Right renal pelvis (tissue), 4 donors: ENCODE measurements at places on chromosomes 1 and 21.

- DNase-seq = no peak
Measured at GRCh38 chr21:17709266-17709611, 96.5 kb upstream of the BTG3 start.

GRCh38 chr1:239587066-239587465 is 200.7 kb downstream of the CHRM3 start:
- no peak for DNase-seq

DNA sequence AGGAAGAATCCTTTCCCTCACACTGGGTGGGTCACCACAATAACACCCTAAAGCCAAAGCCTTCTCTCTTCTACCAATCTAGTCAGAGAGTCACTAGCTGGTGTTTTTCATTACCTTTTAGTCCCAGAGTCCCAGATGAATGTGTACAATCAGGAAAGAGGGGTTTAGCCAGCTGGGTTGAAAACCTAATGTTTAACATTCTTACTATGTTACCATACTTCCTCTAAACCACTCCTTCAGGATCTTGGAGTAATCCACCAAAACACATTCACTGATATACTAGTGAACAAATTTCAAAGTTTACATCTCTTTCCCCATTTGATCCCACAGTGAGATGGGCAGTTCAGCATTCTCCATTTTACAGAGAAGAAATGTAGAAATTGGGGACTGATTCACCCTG is 9.7 kb downstream of the LPAR3 start:
- no peak for DNase-seq

- DNase-seq = no peak
Measured at GRCh38 chr1:52239708-52240001, 97.8 kb downstream of the ZFYVE9 start.

GRCh38 chr1:216178281-216178680 is 245.0 kb downstream of the USH2A start:
- no peak for DNase-seq

DNA sequence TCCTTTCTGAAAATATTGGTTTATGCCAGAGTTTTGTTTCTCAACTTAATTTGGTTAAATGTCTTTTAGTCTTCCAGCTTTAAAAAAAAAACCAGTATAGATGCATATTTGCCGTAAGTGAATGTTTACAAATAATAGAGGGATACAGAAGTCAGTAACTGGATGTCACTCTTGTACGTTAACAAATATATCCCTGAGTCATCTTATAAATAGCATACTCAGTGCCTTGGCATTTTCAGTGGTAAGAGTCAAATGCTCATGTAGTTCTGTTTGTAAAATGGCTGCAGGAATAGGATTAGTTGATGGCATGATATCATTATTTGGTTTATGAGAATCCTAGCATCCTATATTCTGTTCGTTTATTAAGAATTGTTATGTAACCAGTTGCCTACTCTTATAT is 55.4 kb downstream of the SPEN start:
- DNase-seq = no peak

GRCh38 chr1:938088-938683 is 14.5 kb downstream of the SAMD11 start:
- no peak for DNase-seq

GRCh38 chr1:244054247-244054923 is 3.3 kb downstream of the ZBTB18 start:
- DNase-seq = no peak

DNA sequence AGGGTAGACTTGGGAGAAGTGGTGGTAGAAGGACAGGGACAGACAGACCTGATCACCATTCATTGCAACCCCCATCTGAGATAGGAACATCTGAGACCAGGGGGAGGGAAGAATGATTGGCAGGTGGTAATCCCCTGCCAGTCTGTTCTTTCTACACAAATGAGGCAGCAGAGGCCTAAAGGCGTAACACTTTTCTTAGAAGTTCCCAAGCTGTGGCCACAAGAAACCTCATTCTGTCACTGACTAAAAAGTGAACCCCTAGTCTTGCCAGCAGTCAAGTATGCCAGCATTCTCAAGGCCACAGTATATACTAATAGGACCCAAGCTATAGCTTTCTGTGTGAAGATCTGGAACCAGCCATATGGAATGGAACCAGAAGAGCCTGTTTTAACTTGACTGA is 638.0 kb downstream of the KCNT2 start:
- no peak for DNase-seq

- no peak for DNase-seq
Measured at GRCh38 chr1:246591504-246591903, 25.2 kb downstream of the CNST start.

GRCh38 chr1:213989002-213989855 is 1.5 kb downstream of the PROX1 start:
- DNase-seq = no peak

- no peak for DNase-seq
Measured at GRCh38 chr1:166302989-166303758, 136.4 kb upstream of the FAM78B start.

DNA sequence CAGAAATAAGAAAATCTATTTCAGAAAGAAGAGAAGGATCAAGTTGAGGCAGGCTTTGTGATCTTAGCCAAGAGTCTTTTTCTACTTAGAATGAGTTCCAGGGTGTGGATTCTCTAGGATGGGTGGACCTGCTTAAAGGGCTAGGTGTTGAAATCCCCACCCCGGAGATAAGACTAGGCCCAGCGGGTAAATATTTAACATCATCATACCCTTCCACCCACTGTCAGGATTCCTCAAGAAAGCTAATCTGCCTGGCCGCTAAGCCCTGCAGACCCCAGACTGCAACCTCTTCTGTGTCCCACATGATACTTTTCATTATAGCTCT is 5.8 kb downstream of the IGSF9 start:
- DNase-seq = no peak

DNA sequence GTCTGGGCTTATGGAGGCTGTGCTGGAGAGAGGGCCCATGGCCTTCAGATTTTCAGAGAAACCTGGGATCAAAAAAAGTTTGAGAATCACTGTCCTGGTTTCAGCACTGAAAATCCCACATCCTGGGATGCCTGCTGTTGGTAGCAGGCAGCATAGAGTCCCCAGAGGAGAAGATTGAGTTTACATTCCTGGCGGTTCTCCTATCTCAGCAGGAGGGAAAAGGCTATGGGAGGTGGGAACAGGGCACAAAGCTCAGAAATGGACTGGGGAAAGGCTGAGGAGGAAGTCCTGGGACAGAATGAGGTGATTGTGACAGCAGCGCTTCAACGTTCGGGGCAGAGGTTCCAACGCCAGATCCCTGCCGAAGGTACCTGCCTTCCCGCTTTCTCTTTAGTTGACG is 103.4 kb downstream of the ETS2 start:
- DNase-seq = no peak

DNA sequence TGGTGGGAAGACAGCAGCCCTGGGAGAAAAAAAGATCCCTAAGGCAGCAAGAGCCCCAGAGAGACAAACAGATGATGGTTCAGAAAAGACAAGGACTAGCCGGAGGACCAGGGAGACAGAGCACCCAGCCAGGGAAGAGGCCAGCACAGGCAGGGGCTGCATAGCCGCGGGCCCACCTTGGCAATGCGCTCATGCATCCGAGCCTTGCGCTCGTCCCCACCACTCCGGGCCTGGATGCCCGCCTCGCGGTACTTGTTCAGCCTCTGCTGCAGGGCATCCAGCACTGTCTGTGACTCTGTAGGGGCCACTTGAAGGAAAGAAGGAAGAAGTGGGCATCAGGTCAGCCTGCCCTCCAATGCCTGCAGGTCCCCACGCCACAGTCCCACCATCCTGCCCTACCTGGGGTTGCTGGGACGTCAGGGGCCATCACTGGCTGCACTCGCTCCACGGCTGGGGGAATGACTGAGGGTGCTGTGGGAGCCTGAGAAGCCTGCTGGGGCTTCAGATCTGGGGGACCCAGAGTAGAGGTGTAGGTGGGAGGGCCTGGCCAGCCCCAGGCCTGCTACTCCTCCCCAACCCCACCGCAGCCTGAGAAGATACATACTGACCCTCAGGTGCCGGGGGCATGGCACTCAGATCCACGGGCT is 7.0 kb downstream of the CC2D1B start:
- no peak for DNase-seq

DNA sequence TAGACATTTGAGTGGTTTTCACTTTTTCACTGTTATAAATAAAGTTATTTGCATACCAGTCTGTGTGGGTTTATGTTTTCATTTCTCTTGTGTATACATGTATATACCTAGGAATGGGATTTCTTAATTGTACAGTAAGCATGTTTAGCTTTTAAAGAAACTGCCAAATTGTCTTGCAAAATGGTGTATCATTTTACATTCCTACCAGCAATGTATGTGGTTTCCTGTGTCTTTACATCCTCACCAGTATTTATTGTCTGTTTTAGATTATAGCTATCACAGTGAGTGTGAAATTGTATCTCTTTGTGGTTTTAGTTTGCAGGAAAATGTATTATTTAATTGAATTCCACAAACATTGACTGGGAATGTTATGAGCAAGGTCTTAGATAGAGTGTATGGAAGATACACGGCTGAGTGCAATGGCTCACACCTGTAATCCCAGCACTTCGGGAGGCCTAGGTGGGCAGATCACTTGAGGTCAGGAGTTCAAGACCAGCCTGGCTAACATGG is 57.3 kb downstream of the MACF1 start:
- no peak for DNase-seq

DNA sequence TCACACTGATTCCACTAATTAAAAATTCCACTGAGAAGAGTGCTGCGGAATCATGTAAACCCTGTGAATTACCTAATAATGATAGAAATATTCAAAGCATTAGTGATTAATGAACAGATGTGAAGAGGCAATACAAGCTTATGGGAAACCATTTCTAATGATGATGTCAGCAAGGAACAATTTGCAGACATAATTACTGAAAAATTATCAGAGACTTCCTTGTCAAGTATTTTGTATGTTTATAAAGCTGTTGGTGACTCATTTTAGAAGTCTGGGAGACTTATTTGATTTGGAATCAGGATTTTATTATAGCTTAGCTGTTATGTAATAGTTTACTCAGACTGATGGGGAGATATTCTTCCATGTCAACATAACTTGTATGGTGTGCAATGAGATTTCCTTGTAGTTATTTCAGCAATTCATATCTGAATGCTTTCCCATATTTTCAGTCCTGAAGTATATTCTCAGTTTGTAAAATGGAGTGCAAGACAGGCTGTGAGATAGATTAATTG is 135.5 kb downstream of the TGFB2 start:
- DNase-seq = no peak

DNA sequence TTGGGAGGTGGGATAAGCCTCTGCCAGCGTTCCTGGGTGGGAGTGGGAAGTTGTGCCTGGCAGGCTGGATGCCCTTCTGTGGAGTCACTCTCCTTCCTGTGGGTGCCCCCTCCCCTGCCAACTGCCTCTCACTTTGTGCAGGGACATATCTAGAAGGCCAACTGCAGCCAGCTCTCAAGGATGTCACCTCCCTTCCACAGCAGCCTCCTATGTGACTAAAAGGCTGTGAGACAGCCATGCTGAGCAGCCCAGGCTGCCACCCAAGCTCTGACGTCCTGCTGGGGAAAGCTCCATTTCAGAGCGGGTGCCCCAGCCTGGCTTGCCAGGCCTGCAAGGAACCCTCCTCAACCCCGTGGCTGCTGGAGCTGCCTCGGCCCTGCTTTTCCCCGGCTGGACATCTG is 19.6 kb upstream of the SLC26A9 start:
- no peak for DNase-seq

GRCh38 chr1:198467342-198467741 is 73.1 kb downstream of the ATP6V1G3 start:
- DNase-seq = no peak

- DNase-seq = no peak
Measured at GRCh38 chr1:207282496-207283380, 38.7 kb upstream of the CD55 start.

DNA sequence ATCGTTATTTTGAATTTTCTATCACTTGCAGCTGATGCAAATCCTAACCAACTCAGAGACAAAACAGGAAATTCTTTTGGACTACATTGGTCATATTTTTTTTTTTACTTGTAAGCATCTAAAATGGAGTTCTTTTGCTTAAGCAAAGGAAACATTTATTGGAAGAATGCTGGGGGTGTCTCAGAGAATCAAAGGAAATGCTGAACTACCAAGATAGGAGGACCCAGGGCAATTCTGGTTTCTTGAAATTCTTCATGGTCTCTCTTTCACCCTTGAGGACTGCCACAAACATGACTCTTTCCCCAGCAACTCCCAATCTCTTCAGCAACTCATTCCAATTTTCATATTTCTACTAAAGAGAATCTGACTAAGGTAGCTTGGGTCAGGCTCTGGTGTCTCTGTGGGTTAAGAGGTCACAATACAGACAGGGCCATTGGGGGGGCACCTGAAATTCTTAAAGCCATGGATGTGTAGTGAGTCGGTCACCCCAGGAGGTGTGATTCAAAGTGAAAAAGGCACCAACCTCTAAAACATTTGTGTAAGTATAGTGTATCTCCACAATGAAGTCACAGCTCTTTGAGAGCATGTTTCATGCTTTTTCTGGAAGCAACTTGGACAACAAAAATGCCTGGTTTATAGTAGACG is 171.1 kb upstream of the FGGY start:
- no peak for DNase-seq

- no peak for DNase-seq
Measured at GRCh38 chr1:22870201-22870871, 102.3 kb downstream of the LACTBL1 start.

DNA sequence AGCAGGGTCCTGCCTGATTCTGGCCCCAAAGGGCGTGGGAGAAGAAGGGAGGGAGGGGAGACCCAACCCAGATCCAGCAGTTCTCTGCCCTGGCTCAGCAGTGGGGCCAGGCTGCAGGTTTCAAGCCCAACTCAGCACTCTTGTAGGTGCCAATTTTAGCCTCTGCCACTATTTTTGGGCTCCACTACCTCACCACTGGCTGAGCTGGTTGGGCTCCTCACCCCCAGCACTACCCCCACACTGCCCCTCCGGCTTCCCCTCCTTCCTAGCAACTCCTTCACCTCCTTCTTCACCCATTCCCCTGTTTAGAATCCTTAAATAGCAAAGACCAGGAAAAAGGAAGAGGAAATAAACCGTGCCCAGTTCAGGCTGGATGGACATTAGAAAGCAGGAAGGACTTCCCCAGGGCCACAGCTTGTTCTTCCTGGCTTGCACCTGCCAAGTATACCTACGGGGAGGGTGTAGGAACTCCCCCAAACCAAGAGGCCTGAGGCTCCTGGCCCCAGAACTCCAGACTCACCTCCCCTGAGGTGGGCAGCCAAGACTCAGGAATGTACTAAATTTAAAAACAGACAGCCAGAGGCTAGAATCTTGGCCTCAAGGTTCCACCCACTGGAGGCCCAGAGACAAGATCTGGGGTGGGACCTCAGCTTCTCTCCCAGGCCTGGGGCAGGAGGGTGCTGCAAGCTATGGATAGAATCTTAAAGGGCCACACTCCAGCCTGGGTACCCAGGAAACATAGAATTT is 1.4 kb upstream of the ARHGEF2 start:
- no peak for DNase-seq

DNA sequence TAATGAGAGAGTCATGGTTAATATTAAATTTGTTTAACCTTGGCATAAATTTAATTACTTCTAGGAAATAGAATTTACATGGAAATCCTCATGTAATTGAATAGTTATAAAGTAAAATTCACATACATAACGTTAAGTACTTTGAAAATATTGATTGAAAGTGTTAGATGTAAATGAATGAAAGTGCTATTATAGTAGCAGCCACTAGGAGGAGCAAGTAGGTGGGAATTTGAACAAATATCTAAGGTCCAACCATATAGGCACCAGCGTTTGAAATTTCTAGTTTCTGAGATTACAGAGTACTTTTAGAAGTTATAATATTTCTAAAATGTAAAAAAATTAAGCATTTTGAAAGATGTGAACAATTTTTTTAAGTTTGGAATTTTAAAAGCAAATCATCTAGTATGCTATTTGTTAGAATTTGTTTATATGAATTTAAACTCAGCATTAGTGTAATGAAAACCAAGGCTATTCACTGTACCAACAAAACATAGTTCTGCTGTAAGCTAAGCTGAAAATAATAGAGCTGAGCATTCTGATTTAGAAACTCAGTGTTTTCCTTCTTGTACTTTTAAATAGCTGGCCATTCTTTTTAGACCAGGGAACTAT is 3.3 kb downstream of the B3GALT2 start:
- peak; percentile 43 for DNase-seq
